ENCODE measurements at places on chromosomes 11 and 22.

- DNase-seq, result no peak
These were observed 1075.0 kb downstream of the BRD1 start for GRCh38 chr22:48752451-48753380.

GRCh38 chr22:33829546-33830280 lies 90.6 kb downstream of the LARGE1 start:
- no peak for DNase-seq

DNA sequence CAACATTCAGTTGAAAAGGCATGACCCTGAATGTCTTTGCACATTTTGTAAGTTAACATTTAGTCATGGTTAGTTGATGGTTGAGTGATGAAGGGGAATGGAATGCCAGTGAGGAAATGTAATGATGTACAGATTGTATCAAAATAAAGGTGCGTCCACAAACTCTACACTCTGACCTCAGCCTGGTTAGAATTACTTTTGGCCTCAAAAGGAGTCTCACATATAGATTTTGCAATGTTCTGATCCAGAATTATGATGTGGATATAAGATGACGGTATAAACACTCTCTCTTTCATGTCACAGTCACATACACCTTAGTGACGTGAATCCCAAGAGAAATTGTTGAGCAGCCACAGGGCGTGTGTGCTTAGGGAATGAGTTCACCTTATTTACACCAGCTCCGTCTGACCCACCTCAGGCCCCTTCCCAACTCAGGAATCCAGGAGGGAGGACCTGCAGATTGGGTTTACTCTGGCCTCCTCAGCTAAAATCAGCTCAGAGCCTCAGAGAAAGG lies 100.1 kb downstream of the RDX start:
- no peak for DNase-seq

- DNase-seq, result no peak
These were observed 35.1 kb downstream of the LINC01488 start for GRCh38 chr11:69516526-69516925.

DNA sequence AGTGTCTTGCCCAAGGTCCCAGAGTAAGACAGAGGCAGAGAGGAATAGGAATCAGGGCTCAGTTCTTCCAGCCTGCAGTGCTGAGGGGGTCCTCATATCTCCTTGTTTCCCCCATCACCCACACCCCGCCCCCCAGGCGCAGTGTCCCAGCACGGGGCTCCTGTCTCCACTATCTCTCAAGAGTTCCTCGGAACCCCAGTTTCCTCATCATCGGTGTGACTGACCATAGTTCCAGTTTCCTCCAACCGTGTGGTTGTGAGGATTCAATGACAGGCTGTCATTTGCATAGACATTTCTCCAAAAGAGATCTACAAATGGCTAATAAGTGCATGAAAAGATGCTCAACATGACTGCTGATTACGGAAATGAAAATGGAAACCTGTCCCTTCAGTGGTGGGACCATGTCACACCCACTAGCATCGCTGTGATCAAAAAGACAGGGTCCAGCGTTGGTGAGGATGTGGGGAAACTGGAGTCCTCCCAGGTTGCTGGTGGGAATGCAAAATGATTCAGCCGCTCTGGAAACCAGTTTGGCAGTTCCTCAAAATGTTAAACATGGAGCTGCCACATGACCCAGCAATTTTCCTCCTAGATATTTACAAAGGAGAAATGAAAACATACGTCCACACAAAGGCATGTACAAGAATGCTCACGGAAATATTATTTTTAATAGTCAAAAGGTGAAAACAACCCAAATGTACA lies 31.8 kb upstream of the PDGFB start:
- no peak for DNase-seq

- no peak for DNase-seq
These were observed 387.9 kb upstream of the ANO3 start for GRCh38 chr11:25943777-25944661.

GRCh38 chr11:119673052-119673758 lies 55.8 kb downstream of the NECTIN1 start:
- DNase-seq, result no peak

GRCh38 chr11:133907216-133907615 lies 49.6 kb downstream of the IGSF9B start:
- DNase-seq, result no peak

- no peak for DNase-seq
These were observed 19.4 kb upstream of the CSNK2A3 start for GRCh38 chr11:11372461-11372860.

- no peak for DNase-seq
These were observed 435.5 kb downstream of the RAB38 start for GRCh38 chr11:87739766-87740165.

GRCh38 chr22:35631597-35631996 lies 14.5 kb upstream of the MB start:
- no peak for DNase-seq

DNA sequence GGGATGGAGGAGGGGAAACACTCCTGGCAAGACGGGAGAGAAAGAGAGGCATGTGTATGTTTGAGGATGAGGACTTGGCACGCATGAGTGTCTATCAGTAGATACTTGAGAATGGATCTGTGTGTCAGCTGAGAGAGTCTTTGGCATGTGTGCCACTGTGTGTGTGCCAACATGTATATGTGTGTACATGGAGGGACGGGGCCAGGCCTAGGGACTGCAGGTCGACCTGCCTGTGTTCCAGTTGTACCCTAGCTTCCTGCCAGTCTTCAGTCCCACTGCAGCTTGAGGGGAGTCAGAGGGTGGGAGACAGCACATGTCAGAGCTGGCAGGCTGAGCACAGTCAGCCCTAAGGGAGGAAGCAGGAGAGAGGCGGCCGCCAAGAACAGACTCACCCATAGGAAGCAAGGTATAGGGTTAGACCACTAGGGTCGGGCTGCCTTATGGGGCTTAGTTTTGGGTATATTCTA lies 5.6 kb downstream of the CLCF1 start:
- DNase-seq, result no peak

DNA sequence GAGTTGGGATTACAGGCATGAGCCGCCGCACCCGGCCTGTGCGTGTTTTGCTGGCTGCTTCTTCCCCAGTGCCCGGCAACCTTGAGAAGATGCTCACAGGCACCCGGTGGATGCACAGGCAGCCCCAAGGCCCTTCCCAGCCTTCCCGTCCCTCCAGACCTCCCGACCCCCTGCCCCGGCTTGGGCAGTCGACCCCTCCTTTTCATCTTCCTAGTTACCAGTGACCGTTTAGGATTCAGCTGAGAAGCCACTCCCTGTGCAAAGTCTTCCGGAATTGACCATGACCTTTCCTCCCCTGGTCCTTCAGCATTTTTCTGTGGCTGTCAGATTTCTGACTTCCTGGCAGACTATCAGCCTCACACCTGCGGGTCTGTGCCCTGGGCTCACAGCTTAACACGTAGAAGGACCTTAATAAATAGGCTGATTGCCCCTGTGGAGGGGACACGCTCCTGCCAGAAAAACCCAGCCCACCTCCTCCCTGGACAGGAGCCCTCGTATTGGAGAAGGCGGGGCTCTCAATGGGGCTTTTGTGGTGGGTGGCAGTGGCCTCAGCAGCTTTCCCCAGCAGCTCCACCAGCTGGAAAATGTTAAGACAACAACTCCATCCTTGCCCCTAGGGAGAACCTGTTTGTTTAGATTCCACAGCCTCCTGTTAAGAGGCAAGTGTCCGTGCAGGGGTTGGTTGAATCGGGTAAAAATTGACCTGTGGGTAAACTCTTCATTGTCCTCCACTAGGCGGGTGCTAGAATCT lies 10.4 kb upstream of the ANO1 start:
- DNase-seq, result no peak

DNA sequence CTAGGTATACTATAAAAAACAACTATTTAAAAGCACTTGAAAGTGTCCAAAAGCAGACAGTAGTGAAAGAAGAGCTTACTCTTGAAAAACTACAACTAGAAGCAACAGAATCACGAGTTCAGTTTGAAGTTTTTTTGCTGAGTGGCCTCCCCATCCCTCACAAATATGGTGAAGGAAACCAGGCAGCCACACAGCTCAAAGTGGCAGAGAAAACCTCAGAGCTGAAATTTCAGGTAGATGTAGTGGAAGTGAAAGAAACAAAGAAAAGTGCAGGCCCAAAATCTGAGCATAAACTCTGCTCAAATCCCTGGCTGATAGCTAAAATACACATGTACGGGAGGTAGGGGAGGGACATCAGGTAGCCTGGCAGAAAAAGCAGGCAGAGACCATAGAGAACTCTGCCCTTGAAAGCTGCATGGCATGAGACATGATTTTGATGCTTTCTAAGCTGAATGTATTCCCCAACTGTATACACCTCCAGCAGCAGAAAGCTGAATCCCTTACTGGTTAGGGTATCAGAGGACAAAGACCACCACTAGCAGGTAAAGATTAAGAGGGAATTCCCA lies 12.1 kb downstream of the BTBD10 start:
- DNase-seq, result no peak

Measured in NCI-H1417 treated with DMSO at 0.1 percent for 48 hours (cell line).